Neural cell (in vitro differentiated cells): ENCODE measurements at places on chromosomes 12 and 14. TPM values are rescaled to one million over a fixed set of nuclear protein-coding genes. Genes with fewer than 3 reads are reported as not detected.

TRHDE gene
- polyA plus RNA-seq: 14.7 and 20.6 TPM in 2 replicates

LRRC9 gene
- polyA plus RNA-seq: 0.40 and 1.3 TPM in 2 replicates

NRDE2 gene
- polyA plus RNA-seq: 9.5 and 9.7 TPM in 2 replicates

CSRP2 gene
- 67.2 and 71.4 TPM in 2 replicates for polyA plus RNA-seq

TMPRSS12 gene
- polyA plus RNA-seq: not detected in 2 replicates

HHIPL1 gene
- polyA plus RNA-seq: 0.04 and 0.47 TPM in 2 replicates

BBOF1 gene
- polyA plus RNA-seq: 47.7 and 51.4 TPM in 2 replicates

TMEM229B gene
- polyA plus RNA-seq: 4.2 and 7.9 TPM in 2 replicates

GDF11 gene
- polyA plus RNA-seq: 14.7 and 16.0 TPM in 2 replicates

TAS2R9 gene
- 0.32 and 1.6 TPM in 2 replicates for polyA plus RNA-seq

IQSEC3 gene
- 2.4 and 5.4 TPM in 2 replicates for polyA plus RNA-seq

AQP5 gene
- polyA plus RNA-seq: not detected in 2 replicates

GPRC5A gene
- polyA plus RNA-seq: 0.09 TPM in 1 of 2 replicates, not detected in the other

ZNF891 gene
- 9.4 and 10.4 TPM in 2 replicates for polyA plus RNA-seq
